ENCODE measurements at places on chromosomes 5 and 9. TPM values are rescaled to one million over a fixed set of nuclear protein-coding genes. Genes with fewer than 3 reads are reported as not detected.

The SLC34A3 gene
- 1.9 TPM for polyA plus RNA-seq

The PSD2 gene
- 1.4 TPM for polyA plus RNA-seq

The PCDHGA2 gene
- polyA plus RNA-seq: 4.2 TPM

The FST gene
- polyA plus RNA-seq: 2.4 TPM

The UGT3A2 gene
- 0.06 TPM for polyA plus RNA-seq

The BTNL8 gene
- polyA plus RNA-seq: 1.1 TPM

The CENPH gene
- 16.0 TPM for polyA plus RNA-seq

The SPARC gene
- 2,167 TPM for polyA plus RNA-seq

The LIFR gene
- polyA plus RNA-seq: 113 TPM

The OMD gene
- 1.4 TPM for polyA plus RNA-seq

The GABRA6 gene
- polyA plus RNA-seq: not detected

The MRNIP gene
- 53.4 TPM for polyA plus RNA-seq

The SPINK7 gene
- polyA plus RNA-seq: 0.33 TPM

The HMMR gene
- 30.9 TPM for polyA plus RNA-seq

- DNase-seq: no peak
Measured at GRCh38 chr5:58499941-58500340, 8.7 kb downstream of the GAPT start.

- no peak for DNase-seq
Measured at GRCh38 chr9:72574156-72574810, 52.9 kb downstream of the TMC1 start.

GRCh38 chr5:37575541-37576489 is 196.7 kb downstream of the WDR70 start:
- DNase-seq: no peak

DNA sequence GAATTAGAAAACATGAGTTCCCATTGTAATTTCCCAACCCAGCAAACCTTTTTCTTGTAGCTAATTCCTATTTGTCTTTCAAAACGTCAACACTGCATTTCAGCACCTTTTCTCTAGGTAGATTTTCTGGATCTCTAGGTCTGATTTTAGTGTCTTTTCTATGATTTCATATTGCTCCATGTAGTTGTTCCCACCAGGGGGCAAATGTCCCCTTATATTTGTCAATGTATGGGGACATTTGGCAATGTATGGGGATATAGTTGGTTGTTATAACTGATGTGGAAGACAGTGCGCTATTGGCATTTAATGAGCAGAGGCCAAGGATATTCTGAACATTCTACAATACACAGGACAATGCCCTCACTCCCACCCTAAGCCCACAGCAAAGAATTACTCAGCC is 273.9 kb upstream of the ADRA1B start:
- no peak for DNase-seq

- DNase-seq: no peak
Measured at GRCh38 chr5:79759436-79759835, 69.8 kb downstream of the CMYA5 start.

DNA sequence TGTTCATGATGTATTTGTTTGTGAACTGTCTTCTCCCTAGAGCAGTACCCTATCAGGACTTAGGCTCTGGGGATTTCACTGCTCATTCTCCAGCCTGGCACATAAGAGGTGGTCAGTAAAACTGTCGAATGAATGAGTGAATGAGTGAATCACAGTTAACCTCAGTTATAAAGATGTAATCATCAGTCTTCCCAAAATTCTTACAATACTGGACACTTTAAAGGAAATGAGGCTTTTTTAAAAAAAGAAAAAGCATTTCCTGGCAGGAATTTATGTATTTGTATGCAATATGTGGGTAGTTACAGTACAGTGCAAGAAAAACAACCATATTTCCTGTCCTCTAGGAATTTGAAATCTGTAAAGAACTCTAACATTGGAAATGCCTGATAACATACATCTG is 59.6 kb downstream of the RAI14 start:
- no peak for DNase-seq

- DNase-seq: peak; percentile 74
Measured at GRCh38 chr5:38681029-38681706, 124.7 kb upstream of the LIFR start.

DNA sequence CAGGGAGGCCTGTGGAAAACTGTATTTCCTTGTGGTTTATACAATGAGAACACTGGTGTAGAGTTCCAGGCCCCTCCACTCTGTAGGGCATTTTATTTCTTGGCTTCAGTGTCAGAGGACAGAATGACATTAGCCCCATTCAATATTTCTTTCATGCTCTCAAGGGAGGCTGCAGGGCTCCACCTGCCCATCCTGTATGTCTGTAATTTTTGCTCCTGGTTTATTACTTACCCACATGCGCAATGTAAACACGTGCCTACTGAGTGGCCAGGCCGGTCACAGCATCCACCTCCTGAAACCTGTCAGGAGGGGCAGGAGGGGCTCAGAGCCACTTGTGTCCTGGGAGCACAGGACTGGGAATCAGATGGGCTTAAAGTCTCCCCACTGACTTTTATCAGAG is 82.4 kb downstream of the GADD45G start:
- no peak for DNase-seq

DNA sequence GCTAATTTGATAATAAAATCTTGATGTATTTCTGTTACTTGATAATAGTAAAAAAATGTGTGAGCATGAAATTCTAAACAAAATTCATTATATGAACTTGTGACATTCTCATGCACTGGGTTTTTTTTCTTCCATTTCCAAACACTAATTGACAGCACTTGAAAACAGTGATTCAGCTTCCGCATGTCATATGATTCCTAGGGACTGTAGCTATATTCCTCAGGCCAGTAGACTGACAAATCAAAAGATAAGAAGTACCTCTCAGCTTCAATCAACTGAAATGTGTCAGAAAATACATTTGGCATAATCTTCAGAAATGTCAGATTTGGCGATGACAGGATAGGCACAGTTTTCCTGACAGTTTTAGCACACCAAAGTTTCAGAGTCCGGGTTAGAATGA is 52.5 kb downstream of the EFNA5 start:
- DNase-seq: no peak

DNA sequence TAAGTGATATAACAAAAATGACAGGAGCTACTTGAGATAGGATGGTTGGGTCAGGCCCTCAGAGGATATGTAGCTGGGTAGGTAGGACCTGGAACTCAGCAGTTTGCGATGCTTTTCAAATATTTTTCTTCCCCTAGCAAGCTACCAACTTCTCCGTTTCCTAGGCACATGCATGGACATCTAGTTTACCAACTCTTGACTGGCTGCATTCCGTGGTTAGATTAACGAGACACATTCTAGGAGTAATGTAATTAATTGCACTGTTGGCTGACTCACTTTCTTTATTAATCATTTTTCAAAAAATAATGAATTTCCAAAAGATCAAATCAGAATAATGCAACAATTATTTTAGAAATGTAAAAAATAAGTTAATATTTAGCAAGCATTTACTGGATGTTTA is 95.9 kb downstream of the MACIR start:
- DNase-seq: no peak

GRCh38 chr9:83715221-83715620 is 7.5 kb upstream of the UBQLN1 start:
- no peak for DNase-seq

DNA sequence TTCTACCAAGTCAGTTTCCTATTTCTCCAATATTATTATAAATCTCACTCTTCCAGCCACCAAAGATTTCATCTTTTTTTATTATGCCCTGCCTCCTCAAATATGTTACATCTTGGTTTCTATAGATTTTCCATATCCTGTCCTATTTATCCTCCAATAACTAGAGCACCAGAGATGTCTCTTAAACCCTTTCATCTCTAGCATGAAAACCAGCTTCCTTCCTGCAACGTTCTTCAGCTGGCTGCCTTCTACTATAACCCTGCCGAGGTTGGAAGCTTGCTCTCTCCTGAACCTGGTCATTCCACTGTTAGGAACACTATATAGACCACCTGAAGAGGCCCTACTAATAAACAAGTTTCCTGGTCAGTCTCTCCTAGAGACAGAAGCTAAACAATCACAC is 27.9 kb downstream of the FAM169A start:
- DNase-seq: no peak

DNA sequence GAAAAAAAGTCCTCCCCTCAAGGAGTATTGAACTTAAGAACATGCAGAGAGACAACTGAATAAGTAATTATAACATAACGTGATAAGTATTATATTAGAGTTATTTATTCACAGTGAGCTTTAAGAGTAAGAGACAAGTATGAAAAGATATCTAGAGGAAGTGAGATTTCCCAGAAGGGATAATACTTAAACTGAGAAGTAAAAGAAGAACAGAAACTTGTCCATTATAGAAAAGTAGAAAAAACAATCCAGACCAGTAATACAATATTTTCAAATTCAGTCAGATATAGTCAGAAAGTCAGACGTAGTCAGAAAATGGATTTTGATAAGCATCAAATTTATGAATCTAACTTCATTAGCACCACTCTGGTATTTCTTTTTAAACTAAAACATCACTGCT is 613.0 kb upstream of the CCNG1 start:
- DNase-seq: no peak

DNA sequence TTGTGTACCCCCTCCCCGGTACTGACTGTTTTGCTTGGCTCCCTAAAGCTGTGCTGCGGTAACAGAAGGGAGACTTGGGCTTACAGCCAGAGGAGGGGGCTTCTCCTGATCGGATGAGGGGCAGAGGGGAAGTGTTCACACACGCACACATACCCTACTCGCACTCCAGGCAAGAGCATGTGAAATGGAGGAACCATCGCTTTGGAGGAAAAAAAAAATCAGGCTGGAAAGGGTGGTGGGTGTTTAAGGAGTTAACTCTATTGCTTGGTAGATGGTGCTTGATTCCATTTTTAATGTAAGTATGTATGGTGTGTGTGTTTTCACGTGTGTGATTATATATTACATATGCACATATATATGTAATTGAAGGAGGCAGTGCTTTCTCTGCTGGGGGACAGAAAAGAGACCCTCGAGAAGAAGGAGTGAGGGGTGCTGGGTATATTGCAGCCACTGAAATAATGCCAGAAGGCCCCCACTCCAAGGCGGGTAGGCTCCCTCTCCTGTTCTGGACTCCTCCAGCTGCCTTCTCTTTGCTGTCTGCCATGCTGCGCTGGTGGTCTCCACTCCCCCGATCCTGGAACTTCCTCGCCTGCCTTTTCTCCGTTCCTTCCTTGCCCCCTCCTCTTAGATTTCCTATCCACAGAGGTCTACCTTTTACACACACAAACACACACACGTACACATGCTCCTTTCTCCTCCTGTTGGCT is 721 bp downstream of the GRIA1 start:
- no peak for DNase-seq

- DNase-seq: no peak
Measured at GRCh38 chr5:62572918-62573514, 5.6 kb upstream of the LRRC70 start.

GRCh38 chr5:102624405-102624804 is 125.6 kb upstream of the SLCO6A1 start:
- no peak for DNase-seq

GRCh38 chr9:78568774-78569173 is 271.8 kb downstream of the PSAT1 start:
- no peak for DNase-seq

GRCh38 chr5:35202319-35203111 is 27.8 kb downstream of the PRLR start:
- DNase-seq: no peak

- DNase-seq: no peak
Measured at GRCh38 chr9:5489630-5490490, 20.5 kb upstream of the PDCD1LG2 start.

DNA sequence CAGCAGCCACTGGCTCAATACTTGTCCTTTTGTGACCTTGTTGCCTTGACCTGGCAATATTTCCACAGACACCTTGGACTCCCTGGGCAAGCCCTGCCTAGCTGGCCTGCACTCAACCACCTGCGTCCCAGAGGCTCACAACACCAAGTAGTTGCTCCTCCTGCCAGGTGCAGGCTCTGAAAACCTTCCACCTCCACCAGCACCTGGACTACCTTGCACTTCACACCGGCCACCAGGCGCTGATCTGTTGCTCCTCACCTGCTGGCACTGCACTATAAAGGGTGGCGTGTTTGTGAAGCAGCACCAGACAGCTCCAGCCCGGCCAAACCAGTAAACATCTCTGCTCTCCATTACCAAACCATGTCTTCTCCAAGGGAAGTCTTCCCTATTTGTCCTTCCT is 997.7 kb downstream of the PTPRD start:
- DNase-seq: no peak

DNA sequence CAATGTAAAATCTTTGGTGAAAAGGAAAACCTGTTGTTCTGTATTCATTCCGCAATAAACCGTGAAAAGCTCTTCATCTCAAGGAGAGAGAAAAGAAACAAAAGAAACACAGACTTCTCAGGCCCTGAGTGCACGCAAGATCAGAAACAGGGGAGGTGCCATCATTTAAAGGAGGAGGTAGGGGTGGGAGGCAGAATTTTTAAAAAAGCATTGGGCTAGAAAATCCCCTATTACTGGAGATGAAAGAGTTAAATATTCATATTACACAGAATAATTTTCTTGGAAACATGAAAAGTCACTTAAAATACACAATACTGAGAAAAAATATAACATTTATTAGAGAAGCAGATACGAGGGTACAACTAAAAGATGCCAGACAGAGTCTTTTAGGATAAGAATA is 56.3 kb downstream of the USP20 start:
- DNase-seq: no peak

- DNase-seq: no peak
Measured at GRCh38 chr5:151158287-151158661, 695 bp upstream of the ANXA6 start.

DNA sequence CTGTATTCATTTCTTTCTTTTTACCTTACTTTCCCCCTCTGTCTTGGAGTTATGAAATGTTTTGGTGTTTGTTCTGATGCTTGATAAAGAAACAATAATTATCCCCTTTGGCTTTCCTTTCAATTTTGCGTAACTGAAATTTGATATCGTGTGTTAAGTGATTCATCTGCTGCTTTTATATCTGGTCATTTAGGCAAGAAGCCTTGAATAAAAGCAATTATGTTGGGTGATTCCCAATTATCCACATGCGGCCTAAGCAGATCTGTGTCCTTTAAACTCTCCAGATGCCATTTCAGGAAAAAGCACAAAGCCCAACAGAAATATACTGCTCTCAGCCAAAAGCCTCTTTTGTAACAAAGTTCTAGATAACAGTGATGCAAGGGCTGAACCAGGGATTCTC is 92.8 kb downstream of the TAF11L14 start:
- DNase-seq: no peak

- no peak for DNase-seq
Measured at GRCh38 chr5:171462928-171463861, 43.7 kb downstream of the FGF18 start.

GRCh38 chr5:53825016-53825415 is 264.6 kb downstream of the NDUFS4 start:
- no peak for DNase-seq

All from right lung (tissue), 10 donors.